ENCODE measurements at places on chromosomes 3 and 15.

DNA sequence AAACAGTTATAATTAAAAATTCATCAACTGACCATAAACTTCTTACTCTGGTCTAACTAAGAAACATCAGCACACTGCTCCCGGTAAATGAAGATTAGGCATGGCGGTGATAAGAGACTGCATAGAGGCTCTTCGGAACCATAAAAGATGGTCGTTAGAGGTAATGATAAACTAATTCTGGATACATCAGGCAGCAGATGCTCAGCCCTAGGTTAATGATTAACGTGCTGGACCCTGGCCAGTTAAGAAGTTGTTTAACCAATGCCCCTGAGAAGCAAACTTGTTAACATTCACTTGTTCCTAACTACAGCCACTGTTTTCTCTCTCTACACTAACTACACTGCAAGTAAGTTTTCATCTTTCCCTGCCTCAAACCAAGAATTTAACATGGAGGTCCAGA, 111.5 kb downstream of the PDZRN3 start:
- no peak for DNase-seq

- no peak for DNase-seq
These were observed 543 bp downstream of the ARPIN start for GRCh38 chr15:89912145-89912673.

GRCh38 chr15:48239334-48239733, 33.2 kb downstream of the SLC12A1 start:
- no peak for DNase-seq

DNA sequence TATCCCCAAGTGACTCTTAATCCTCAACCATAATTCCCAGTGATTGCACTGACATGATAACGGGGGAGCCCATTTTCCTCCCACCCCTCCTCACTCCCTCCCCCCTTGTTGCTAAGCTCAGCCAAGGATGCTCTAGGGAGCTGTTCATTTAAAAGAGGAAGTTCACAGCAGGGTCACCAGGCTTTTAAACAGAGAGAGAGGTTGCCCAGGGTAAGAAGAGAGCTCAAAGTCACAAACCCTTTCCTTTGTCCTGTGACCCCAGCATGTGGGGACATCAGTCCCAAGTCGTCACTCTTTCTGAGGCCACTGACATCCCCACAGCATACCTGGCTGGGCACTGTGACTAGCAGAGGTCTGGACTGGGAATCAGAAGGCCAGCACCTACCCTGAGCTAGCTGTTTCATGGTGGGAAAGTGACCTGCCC, 144.1 kb downstream of the RORA start:
- DNase-seq = no peak

- no peak for DNase-seq
These were observed 3.6 kb upstream of the FBXL2 start for GRCh38 chr3:33273628-33274027.

DNA sequence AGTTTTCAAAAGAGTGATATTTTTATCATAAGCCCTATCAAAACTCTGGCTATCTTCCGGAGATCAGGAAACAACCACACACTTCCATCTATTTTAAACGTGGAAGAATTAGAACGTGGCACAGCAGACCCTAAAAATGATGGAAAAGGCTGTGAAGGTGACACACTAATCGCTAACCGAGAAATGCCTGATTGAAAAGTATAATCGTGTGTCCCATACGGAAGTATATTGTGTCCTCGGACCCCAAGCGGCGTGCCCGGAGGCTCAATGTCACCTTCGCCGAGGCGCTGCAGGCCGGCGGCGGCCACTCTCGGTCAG, 642 bp downstream of the COX5A start:
- no peak for DNase-seq

DNA sequence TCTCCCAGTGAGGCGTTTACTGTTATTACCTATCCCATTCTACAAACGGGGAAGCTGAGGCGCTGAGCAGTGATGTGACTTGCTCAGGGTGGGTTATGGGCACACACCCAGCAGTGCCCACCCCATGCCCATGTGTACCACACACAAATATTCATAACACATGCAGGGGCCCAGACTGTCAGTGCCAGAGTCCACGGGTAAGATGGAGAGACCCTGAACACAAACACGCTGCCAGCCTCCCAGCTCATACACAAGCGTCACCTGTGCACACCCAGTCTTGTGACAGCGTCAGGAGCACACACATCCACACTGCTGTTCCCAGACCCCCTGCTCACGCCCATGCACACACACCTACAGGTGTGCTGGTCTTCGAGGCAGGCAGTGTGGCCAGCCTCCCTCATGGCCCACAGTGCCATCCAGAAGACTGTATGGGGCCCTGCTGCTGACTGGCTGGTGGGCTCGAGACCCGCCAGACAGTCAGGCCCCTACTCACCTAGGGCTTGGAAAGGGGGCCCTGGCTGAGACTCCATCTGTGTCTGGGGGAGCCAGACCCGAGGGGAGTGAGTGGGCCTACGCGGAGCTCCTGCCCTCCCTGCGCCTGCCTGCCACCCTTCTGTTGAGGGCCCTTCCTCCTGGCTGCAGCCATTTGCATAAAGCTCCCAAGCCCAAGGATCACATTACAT, 39.4 kb downstream of the DNAJB8 start:
- DNase-seq = no peak

DNA sequence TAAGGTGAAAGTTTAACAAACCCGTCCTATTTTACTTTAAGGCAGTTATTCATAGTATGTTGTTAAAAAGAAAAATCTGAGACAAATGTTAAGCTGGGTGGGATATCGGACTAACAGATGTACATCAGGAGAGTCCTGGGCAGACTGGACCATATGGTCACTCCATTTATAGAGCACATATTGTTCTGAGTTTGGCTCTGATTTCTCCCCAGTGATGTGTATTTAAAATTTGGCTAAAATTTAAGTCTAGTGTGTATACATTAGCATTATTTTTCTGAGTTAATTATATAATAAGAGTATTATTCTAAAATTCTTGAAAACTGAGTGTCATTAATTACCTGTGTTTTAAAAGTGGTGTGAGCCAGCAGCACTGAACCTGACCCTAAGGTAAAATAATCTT, 6.1 kb downstream of the GMPS start:
- DNase-seq = no peak

- DNase-seq = no peak
These were observed 89.4 kb downstream of the KCNAB1 start for GRCh38 chr3:156209631-156210335.

- peak; percentile 44 for DNase-seq
These were observed 20.0 kb upstream of the BLM start for GRCh38 chr15:90697175-90697574.

DNA sequence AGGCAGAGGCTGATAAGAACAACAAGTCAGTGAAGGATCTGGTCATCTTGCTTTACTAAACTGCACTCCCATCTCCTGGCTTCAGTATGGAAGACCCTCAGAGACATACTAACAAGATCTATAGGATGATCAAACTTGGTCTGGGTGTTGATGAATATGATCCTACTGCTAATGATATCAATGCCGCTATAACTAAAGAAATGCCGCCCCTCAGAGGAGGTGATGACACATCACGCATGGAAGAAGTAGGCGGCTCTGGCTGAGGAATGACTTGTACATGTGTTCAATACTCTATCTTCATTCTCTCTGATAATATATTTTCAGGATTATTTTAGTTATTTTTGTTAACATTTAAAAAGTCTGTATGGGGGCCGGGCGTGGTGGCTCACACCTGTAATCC, 17.5 kb upstream of the EIF2B5 start:
- no peak for DNase-seq

DNA sequence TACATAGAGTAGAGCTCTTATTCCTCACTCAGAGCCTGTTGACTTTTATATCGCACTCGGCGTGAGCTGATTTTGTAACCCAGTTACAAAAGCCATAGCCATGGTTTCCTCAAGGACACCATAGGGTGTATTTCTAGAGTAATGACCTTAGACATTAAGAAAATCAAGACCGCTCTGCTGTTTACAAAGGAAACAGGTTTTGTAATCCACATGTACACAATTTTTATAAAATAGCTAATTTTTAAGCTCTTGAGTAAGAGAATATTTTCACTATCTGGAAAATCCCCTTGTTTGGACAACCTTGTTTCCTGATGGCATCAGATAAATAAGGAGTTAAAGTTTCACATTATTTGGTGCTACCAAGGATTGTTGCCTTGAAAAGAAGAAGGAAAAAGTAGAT, 104.7 kb downstream of the PGPEP1L start:
- no peak for DNase-seq

DNA sequence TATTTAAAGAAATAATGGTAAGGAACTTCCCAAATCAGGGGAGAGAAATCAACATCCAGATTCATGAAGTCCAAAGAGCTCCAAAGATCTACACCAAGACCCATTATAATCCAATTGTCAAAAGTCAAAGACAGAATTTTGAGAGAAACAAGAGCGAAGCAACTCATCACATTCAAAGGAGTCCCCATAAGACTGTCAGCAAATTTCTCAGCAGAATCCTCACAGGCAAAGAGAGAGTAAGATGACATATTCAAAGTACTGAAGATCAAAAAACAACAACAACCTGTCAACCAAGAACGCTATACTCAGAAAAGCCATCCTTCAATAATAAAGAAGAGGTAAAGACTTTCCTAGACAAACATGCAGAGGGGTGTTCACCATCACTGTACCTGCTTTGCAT, 342.1 kb downstream of the TIGIT start:
- DNase-seq = no peak

DNA sequence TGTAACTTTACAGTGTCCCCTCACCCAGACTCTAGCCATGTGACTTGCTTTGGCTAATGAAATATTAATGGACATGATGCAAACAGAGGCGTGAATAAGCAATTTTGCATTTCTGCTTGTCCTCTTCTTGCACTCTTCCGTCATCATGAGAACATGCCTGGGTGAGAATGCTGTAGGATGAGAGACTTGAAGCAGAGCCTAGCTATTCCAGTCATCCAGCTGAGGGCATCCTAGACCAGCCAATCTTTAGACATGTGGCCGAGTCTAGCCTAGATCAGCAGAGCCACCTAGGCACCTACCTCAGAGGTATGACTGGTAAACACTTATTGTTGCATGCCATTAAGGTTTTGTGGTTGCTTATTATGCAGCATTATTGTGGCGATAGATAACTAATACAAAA, 450.5 kb upstream of the AZI2 start:
- DNase-seq = no peak

GRCh38 chr15:76898102-76898501, 7.0 kb downstream of the SCAPER start:
- no peak for DNase-seq

GRCh38 chr15:26087881-26088280, 224.8 kb upstream of the ATP10A start:
- no peak for DNase-seq

- no peak for DNase-seq
These were observed 80.8 kb downstream of the SLC49A4 start for GRCh38 chr3:122875547-122876127.
